ENCODE measurements at places on chromosomes 2 and 18. TPM values are rescaled to one million over a fixed set of nuclear protein-coding genes. Genes with fewer than 3 reads are reported as not detected.

The ZNF396 gene
- 0.60 TPM for total RNA-seq

The IL1F10 gene
- not detected for total RNA-seq

The UGT1A10 gene
- not detected for total RNA-seq

The PDE11A gene
- total RNA-seq: not detected

The RRM2 gene
- total RNA-seq: 351 TPM

Measured in activated T-helper 1 cell treated with anti-CD3 and anti-CD28 coated beads, Interleukin-12 subunit alpha, Interleukin-12 subunit beta, Interleukin-2, Interleukin-4 antibody, amounts not matched to agents 30 ng/mL and 10 ng/mL and 1 ng/mL, durations not matched to agents 14 hours and 24 hours and 36 hours (primary cell).